ENCODE measurements at places on chromosomes 3 and 15.
A peak's percentile ranks its signal among the peaks of the same experiment; 100 is the strongest.

GRCh38 chr3:120931593-120931992 is 23.6 kb downstream of the STXBP5L start:
- no peak for DNase-seq

DNA sequence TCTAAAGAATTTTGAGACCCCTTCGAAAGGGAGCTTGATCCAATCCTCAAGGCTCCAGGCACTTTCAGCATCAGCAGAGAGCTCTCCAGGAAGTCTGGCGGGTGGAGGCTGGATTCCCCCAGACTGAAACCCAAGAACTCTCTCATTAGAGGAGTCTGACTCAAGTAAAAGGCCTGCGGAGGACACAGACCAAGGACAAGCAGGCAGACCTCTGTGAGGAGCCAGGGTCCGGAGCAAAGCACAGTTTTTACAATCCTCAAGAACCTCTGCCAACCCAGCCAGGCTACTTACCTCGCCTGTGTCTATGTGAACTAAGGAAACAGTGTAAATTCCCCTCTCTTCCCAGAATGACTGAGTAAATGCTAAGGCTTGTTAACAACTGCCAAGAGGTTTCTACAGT is 86.2 kb downstream of the FBN1 start:
- DNase-seq, result peak; percentile 73

GRCh38 chr15:65792138-65792987 is at the start of gene DENND4A:
TSS of gene DENND4A (minus strand) at chr15:65792293. CDS start at chr15:65756450, 35,843 bp downstream.
- peak; percentile 94 for DNase-seq

DNA sequence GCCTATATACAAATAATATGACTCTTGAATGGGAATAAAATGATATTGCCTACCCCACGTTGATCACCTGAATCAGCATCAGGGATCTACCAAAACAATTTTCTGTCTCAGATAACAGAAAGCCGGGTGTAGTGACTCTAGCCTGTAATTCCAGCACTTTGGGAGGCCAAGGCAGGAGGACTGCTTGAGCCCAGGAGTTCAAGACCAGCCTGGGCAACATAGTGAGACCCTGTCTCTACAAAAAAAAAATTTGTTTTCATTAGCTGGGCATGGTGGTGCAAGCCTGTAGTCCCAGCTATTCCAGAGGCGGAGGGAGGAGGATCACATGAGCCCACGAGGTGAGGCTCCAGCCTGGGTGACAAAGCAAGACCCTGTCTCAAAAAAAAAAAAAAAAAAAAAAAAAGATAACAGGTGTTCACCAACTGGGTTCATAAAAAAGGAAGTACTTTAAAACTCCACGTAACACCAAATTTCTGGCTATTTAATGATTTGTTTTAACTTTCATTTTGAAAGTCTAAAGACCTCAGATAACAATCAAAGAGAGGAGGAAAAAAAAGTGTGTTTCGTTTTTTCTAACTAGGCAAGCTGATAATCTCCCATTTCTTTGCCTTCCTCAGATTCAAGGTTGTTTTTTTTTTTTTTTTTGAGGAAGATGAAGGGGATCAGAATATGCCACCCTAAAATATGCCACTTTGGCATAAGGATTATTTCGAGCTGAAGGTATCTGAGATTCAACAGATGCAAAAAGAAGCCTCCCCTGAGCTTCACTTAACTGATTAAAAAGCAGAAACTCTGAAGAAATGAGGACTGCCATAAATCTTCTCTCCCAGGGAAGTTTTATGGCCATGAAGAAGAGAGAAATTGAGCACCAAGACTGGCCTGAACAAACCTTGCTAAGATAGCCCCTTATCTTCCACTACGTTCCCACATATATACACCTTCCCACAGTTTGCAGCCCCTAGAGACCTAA is 44.1 kb downstream of the TRANK1 start:
- DNase-seq, result no peak

GRCh38 chr15:65576664-65577063 is 34.3 kb downstream of the INTS14 start:
- peak; percentile 31 for DNase-seq

DNA sequence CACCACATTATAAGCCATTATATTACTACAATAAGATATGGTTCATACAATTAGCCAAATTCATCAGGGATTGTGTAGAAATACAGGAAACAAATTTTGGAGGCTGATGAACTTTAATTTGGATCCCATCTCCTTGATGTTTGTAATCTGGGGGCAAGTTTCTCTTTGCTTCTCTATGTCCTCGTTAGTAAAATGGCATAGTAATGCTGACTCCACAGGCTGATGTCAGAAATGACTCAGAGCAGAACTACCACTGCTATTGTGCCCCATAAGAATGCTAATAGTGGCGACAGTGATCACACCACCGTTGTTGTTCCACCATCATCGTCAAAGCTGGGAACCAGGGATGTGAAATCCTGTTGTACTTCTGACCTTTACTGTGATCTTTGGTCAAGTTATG is 722.3 kb upstream of the LMCD1 start:
- DNase-seq, result no peak

GRCh38 chr3:159082519-159082918 is 280.7 kb downstream of the MFSD1 start:
- peak; percentile 72 for DNase-seq

DNA sequence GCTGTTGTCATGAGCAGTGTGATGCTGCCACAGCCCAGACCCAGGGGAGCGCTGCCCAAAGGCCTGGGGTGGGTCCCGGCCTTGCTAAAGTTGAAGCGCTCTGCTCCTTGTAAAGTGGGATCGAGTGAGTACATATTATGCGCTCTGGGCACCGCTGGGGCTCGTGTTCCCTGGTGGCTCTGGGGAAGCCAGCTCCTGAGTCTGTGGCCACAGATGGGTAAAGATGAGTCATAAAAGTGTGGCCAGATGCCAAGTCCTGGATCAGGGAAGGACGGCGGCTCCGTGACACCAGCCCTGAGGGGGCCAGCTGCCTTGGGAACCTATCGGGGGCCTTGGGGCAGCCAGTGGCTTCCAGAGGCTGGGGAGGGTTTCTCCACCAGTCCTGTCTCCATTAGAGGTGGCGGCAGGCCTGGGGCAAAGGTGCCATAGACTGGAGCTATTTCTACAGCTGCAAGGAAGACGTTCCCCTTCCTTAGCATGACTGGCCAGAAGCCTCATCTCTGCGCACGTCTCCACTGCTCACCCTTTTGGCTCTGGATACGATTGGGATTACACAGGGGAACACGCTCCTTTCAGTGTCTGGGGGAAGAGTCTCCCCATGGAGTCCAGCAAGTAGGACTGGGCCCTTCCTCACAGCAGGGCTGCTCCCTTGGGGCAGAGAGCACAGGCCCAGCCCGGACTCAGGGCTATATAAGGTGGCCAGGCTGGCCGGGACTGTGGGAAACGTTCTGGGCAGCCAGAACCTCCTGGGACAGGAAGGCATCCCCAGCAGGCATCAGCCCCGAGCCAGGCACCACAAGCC is 1.2 kb upstream of the ITIH4 start:
- no peak for DNase-seq

- DNase-seq, result no peak
Observed at GRCh38 chr3:29099296-29099695, 181.6 kb upstream of the RBMS3 start.

DNA sequence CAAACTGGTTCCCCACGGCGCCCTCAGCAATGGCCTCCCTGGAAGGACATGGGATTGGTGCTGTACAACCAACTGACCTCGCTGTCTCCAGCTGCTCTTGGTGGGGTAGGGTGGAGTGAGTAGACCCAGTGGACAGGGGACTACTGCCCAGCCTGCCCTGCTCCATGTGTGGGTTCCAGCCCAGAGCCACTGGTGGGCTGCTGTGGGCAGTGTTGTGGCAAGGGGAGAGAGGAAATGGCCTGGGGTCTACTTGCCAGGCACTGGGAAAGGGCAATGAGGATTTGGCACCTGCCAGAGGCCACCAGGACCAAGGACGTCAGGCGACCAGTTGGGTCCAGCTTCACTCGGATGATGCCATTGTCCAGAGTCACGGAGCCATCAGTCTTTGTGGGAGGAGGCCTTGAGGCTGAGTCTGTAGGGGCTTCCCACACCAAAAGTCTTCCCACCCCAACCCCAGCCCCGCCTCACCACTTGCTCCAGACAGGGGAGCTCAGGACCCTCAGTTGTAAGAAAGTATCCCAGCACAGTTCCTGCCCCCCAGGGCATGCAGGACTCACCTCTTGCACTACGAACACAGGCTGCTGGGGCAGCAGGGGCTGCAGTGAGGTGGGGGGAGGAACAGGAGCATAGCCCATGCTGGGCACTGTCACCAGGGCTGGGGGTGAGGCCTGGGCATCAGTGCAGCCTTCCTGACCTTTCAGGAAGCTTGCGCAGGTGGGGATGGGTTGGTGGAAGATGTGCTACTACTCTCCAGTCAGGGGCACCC is 9.5 kb downstream of the MAN2C1 start:
- DNase-seq, result no peak

GRCh38 chr3:179613807-179614206 is 9.2 kb downstream of the NDUFB5 start:
- DNase-seq, result peak; percentile 34

DNA sequence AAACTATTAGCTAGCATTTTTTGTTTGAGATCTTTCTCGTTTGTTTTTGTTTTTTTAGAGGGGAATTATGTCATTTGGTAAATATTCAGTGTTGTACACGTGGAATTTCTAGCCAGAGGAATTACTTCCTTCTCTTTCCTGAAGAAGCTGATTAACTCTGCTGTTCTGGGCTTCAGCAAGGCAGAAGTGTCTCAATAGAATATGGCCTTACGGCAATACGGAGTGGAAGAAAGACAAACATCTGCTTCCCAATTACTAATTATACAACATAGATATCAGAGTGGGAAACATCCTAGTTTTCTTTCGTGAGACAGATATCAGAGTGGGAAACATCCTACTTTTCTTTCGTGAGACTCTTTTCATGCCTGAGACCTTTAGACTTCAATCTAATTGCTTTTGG is 11.9 kb downstream of the P3H2 start:
- DNase-seq, result no peak

- DNase-seq, result no peak
Observed at GRCh38 chr15:51672913-51673857, 8.1 kb upstream of the SCG3 start.

GRCh38 chr3:399647-400046 is 203.1 kb downstream of the CHL1 start:
- DNase-seq, result no peak

Data from non-pigmented ciliary epithelial cell (primary cell).